ENCODE measurements at places on chromosomes 12 and 14.
A peak's percentile ranks its signal among the peaks of the same experiment; 100 is the strongest.

DNA sequence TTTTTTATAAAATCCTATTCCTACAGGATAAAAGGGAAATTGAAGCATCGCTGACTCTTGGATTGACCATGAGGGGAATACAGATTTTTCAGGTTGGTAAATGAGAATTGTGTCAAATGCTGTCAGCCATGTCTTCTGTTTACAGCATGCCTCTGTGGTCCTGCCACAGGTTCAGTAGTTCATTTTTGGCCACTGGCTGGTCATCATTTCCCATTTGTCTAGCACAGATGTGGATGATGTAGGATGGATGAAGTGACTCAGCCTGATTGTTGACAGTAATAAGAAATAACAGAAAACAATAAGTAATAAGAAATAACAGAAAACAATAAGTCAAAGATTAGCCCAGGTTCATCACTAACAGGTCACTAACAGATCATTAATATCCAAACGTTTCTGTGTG is 59.8 kb downstream of the FRMD6 start:
- no peak for DNase-seq

- DNase-seq, result no peak
Measured at GRCh38 chr12:77745624-77746023, 85.1 kb upstream of the NAV3 start.

GRCh38 chr14:54501480-54501879 is 8.2 kb upstream of the CGRRF1 start:
- no peak for DNase-seq

- no peak for DNase-seq
Measured at GRCh38 chr12:121088195-121088585, 44.5 kb upstream of the P2RX7 start.

DNA sequence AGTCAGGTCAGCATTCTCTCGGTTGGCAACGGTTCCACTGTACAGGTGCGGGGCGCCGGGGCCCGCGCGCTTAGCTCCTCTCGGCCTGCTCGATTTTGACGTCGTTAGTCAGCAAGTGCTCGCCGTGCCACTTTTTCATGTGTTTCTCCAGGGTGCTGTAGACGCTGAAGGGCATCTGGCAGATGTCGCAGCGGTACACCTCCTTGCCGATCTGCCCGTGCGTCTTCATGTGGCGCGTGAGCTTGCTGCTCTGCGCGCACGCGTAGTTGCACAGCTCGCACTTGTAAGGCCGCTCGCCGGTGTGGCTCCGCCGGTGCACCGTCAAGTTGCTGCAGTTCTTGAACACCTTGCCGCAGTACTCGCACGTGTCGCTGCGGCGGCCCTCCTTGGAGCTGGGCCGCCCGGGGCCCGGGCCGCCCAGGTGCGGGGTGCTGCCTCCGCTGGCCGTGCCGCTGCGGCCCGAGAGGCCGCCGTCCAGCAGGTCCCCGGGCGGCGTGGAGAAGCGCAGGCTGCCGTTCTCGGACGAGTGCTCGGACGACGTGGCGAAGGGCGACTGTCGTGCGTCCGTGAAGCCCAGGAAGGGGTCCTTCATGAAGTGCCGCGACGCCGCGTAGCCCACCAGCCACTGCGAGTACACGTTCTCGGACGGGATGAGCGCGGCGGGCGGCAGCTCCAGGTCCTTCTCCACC is 97.8 kb downstream of the BCL11B start:
- no peak for DNase-seq

DNA sequence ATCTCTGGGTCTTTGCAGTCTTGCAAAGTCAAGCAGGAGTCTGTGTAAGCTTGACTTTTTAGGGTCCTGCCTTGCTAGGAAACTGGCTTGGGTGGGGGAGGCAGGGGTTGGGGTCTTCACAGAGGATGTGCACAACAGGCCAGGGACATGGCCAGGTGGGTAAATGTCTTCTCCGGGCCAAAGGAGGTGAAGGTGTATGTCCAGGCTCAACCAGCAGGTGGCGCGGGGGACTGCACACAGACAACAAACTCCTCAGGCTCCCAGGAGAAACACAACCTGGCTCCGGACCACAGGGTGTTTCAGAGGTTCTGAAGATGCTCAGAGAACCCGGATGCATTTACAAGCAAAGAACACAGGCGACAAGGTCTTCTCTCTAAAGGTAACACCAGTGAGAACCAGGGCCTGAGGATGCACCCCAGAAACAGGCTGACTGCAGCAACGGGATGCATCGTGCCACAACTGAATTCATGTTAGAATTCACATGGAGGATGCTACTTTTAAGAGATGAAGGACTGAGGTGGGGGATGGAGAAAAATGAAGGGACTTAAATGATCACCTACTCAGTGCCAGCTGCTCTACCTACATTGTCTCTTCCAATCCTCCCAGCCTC is 56.0 kb downstream of the PLEKHG3 start:
- peak; percentile 73 for DNase-seq

DNA sequence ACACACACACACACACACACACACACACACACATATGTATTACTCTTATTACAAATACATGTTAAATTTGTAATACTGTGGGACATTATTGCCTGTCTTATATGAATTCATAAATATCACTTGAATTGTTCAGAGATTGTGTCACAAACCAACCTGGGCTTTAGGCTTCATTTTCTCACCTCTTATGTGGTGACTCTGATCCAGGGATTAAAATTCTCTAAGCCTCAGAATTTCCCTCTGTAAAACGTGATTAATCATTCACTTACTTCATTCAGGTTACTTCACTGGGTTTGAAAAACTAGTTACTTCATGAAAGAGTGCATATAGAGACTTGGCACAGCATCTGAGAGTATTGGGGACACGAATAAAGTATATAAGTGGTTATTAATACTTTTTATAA is 240.3 kb upstream of the PDZRN4 start:
- DNase-seq, result no peak

DNA sequence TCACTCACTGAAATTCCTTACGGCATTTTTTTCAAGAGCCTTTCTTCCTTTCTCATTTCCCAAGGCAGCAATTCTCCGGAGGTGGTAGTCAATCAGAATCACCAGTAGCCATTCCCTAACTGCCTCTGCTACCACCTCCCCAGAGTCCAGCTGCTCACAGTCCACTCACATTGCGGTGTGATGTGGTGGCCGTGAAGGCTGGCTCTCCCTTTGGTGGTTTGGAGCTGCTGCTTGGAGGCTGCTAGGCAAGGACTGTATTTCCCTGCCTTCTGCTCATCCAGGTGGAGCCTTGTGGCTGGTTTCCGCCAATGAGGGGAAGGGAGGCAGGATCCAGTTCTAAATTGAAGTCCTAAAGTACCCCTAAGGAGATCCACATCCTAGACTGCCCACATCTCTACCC is 222.0 kb downstream of the ANO2 start:
- DNase-seq, result no peak

DNA sequence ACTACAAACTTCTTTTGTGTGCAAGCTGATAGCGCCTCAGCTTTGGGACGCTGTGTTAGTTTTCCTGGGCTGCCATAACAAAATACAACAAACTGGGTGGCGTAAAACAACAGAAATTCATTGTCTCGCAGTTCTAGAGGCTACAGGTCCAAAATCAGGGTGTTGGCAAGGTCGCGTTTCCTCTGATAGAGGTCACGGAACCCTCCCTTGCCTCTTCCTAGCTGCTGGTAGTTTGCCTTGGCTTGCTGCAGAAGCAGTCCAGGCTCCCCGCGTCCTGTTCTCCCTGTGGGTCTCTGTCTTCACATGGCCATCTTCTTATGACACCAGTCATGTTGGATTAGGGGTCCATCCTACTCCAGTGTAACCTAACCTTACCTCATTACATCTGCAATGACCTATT is 32.8 kb upstream of the PTGR2 start:
- no peak for DNase-seq

- DNase-seq, result no peak
Measured at GRCh38 chr12:107525719-107526554, 159.7 kb upstream of the PWP1 start.

DNA sequence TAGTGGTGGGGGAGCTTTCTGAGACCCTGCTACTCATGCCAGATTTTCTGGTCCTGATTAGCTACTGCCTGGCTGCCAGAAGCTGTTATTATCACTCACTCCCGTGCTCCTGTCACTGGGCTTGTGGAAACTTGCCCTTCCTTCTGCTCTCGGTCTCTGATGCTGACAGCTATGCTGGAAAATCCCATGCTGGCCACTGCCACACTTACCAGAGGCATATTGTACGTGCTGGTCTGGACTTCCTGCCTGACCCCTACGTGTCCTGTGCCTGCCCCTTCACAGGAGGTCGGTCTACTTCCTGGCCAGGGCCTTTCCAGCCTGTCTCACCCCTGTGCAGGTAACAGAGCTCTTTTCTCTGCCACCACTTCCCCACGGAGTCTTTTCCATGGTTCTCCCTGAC is 149.4 kb upstream of the PLEKHG7 start:
- no peak for DNase-seq

GRCh38 chr12:42729535-42729900 is 140.0 kb upstream of the PRICKLE1 start:
- DNase-seq, result no peak

DNA sequence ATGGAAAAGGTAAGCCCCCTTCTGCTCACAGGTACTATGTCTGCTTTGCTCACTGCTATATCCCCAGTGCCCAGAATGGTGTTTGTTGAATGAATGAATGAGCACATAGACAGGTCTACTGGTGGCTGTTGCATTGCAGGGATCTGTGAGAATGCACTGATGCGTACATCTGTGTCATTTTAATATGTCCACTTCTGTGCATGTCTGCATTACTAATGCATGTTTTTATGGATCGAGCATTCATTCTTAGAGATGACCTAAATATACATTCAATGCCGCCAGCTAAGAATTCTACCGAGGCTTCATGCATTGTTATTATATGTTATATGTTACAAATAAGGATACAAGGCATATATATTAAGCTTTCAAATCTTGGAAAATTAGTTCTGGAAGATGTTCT is 73.8 kb downstream of the SPRING1 start:
- no peak for DNase-seq

DNA sequence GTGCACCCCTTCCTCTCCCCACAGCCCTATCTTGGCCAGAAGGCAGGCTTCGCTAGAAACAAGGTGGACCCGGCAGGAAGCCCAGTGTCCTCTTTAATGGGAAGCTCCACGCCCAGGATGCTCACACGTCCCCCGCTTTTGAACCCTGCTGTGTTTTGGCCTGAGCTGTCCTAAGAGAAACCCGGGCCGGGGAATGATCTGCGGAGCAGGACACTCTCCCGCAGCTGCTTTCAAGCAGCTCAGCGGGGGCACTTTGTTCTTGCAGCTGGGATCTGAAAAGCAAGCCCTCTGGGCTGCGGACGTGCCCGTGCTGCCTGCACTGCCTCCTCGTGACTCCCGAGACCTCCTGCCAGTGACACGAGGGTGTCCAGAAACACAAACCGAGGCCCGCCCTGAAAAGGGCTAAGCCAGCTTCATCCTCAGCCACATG is 30.0 kb downstream of the SCARB1 start:
- no peak for DNase-seq

DNA sequence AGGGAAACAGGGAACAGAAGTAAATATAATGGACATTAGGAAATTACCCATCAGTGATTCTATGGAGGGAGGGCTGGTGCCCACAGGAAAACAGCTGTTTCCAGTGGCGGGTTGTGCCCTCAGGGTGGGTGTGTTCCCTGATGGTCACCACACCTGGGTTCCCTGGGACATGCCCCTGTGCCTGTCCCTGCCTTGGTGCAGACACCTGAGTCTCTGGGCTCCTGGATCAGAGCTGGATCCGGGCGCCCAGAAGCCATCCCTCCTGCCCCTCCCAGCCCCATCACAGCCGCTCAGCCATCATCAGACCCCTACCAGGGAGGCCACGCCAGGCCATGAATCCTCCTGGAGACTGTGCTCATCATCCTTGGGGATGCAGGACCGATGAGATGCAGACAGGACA is 307.2 kb upstream of the SFSWAP start:
- no peak for DNase-seq

DNA sequence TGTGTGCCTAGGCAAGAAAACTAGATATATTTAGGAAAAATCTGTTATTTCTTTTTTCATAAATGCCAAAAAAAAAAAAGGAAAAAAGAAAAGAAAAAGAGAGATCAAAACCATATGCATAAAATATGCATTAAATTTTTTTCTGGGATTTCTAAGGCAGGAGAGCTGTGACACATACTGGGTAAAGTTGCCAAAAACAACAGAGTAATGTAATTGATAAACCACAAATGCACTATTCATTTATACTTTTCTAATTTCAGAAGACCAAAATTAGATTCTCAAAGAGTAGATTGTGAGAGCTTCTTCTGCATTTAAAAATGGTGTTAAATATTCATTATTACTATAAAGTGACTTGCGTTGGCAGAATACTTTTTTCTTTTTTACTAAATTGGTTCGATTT is 673.8 kb upstream of the MGAT4C start:
- DNase-seq, result no peak

- no peak for DNase-seq
Measured at GRCh38 chr14:22856428-22856827, 15.1 kb upstream of the LRP10 start.

GRCh38 chr12:1805441-1806081 is 14.8 kb upstream of the LRTM2 start:
- DNase-seq, result no peak

- peak; percentile 24 for DNase-seq
Measured at GRCh38 chr14:68268719-68269118, 449.1 kb downstream of the RAD51B start.

- no peak for DNase-seq
Measured at GRCh38 chr14:101520621-101521472, 40.4 kb upstream of the DIO3 start.

GRCh38 chr14:51336734-51337133 is 96.7 kb downstream of the TMX1 start:
- DNase-seq, result no peak

DNA sequence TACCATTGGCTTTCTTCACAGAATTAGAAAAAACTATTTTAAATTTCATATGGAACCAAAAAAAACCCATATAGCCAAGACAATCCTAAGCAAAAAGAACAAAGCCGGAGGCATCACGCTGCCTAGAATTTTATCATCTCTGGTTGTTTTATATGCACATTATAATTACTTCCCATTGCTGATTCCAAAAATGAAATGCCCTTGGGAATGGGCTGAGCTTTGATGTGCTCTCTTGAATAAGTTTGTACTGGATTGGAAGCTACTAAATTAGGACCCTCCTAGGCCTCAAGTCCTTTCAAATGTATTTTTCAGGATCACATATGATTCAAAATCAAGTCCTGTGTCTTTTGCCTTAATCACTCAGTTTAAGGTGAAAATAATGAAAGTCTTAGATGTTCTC is 58.9 kb upstream of the DUSP6 start:
- no peak for DNase-seq

DNA sequence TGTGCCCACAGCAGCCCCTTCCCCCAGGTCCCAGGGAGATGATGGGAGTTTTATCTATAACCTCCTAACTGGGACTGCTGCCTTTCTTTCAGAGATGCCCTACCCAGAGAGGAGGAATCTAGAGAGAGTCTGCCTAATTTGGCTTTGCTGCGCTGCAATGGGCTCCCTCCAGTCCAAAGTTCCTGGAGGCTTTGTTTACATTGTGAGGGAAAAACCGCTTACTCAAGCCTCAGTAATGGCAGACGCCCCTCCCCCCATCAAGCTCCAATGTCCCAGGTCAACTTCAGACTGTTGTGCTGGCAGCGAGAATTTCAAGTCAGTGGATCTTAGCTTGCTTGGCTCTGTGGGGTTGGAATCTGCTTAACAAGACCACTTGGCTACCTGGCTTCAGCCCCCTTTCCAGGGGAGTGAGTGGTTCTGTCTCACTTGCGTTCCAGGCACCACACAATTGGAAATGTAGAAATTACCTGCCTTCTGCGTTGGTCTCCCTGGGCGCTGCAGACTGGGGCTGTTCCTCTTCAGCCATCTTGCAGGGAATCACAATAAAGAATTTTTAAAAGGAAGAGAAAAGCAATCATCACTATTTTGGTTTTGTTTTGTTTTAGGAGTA is 262.5 kb downstream of the FOXG1 start:
- DNase-seq, result no peak

All from CD4-positive, alpha-beta T cell treated with Interleukin-6 for 4 hours (primary cell).